ENCODE measurements at places on chromosomes 2 and 18. TPM values are rescaled to one million over a fixed set of nuclear protein-coding genes. Genes with fewer than 3 reads are reported as not detected.

- DNase-seq: no peak
These were observed 35.1 kb downstream of the SLC4A3 start for GRCh38 chr2:219662566-219662965.

DNA sequence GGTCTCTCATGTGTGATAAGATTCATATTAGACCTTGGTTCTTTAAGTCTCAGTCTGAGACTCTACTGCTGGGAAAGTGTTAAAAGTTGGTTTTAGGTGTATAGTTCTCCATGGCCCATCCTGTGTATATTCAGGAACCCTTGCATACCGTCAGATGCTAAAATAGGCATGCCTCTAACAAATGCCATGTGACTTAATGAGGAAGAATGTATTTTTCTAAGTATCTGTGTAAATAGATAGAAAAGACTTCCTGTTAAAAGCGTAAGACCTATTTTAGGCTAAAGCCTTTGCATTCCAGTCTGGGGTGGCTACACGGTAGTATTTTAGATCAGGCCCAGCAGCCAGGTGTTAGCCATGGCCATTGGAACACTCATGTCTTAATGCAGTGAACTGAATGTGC, 73.3 kb downstream of the RHBDD1 start:
- DNase-seq: no peak

The PTPRM gene
- total RNA-seq: 1.6 TPM

DNA sequence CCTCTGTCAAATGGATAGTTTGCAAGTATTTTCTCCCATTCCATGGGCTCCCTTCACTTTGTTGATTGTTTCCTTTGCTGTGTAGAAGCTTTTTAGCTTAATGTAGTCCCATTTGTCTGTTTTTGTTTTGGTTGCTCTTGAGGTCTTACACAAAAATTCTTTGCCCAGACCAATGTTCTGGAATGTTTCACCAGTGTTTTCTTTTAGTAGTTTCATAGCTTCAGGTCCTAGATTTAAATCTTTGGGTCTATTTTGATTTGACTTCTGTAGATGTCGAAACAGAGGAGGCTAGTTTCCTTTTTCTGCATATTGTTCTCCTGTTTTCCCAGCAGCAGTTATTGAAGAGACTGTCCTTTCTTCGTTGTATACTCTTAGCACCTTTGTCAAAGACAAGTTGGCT, 351.6 kb downstream of the PTPRM start:
- no peak for DNase-seq

The SERPINB3 gene
- not detected for total RNA-seq

- no peak for DNase-seq
These were observed 42.5 kb downstream of the KIAA2012 start for GRCh38 chr2:202115479-202115971.

DNA sequence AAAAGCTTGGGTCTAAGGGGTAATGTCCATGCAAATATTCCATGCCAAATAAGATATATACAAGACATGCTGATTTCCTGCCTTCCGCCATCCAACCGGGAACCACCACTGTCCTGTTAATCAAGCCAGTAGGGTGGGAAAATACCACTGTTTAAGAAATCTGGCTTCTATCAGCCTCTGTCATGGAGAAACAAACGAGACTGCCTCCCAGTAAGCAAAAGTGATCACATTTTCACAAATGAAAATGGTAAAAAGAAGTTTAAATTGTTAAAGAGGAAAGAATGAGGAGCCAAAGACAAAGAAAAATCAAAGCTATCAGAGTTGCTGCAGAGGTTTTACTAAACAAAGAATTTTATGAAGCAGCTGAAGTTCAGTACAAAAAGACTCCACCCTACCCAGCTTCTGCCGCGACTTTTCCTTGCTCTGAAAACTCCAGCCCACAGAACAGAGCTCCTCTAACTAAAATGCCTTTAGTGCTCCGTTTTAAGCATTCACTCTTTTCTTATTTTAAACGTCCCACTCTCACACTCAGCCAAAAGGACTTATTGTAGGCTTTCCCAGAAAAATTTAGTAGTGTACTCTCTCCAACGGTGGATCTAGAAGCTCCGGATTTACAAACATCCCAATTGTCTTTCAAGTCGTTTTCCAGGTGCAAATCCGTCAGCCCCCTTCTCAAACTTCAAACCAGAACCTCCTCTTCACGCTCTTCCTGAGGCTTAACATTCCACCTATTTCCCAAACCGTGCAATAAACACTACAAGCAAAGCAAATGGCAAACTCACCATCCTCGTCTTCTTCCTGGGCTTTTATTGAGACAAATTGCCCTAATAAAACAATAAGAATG, 613 bp downstream of the COL5A2 start:
- DNase-seq: no peak

The UGT1A5 gene
- not detected for total RNA-seq

GRCh38 chr18:9648431-9649163, 34.2 kb upstream of the PPP4R1 start:
- DNase-seq: no peak

The SLC38A11 gene
- total RNA-seq: 0.46 TPM

DNA sequence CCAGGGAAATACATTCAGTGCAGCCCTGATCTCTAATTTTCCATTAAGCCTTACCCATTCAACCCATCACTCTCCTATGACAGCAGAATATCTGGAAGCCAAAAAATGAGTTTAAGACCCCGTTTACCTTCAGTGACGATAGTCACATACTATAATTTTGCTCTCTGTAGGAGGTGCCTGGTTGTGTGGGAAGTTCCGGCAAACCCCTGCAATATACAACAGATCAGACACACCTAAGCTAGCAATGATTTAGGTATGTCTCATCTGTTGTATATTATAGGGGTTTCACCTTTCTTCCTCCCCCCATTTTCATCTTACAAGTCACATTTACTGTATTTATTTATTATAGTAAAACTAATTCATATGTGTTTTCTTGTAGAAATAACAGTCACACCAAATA, 101.7 kb downstream of the DOCK10 start:
- DNase-seq: no peak

DNA sequence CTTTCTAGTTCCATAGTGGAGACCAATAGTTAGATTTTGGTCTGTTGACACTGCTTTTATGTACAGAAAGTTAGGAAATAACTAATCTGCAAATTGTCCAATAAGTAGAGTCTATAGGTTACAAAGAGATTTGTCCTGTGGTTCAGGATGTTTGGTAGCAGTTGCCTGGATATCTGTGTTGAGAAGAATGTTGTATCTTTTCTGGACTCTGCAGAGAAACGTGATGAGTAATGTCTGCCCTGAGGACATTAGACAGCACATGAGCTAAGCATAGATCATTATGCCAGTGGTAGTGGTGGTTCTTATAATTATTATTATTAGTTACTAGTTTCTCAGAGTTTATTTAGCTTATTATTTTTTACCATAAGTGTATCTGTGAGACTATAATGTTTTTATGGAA, 65.8 kb downstream of the ANKRD62 start:
- no peak for DNase-seq

GRCh38 chr2:201138401-201138970, 22.5 kb downstream of the CFLAR start:
- DNase-seq: no peak

DNA sequence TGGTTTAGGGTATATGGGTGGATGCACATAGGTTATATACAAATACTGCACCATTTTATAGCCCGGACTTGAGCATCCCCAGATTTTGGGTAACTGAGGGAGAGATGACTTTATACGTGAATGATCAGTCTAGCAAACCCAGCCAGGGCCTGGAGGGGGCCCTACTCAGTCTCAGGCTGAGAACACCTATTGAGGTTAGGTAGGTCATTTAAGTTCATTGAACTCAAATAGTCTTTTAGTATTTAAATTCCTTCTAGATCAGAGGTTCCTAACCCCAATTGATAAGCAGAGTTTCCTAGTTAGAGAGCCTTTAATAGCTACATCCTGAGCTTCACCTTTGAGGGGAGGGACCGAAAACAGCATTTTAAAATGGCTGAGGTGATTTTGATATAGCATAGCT, 487.0 kb downstream of the DCC start:
- DNase-seq: no peak

DNA sequence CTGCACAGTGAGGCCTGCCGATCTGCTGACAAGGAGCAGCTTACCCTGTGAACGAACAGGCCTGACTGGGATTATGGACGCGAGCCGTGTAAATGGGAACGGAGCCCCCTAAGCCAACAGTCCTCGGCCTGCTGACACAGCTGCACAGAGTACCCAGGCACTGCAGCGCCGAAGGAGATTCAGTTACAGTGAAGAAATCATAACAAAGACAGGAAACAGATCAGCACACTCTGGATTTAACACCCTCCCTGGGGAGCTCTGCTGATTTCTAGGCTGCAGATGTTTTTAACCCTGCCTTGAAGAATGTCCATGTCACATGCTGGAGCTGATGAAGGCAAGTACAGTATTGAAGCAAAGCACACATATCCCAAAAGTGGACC, 43.4 kb downstream of the COLEC12 start:
- no peak for DNase-seq

The DCDC2C gene
- total RNA-seq: not detected

DNA sequence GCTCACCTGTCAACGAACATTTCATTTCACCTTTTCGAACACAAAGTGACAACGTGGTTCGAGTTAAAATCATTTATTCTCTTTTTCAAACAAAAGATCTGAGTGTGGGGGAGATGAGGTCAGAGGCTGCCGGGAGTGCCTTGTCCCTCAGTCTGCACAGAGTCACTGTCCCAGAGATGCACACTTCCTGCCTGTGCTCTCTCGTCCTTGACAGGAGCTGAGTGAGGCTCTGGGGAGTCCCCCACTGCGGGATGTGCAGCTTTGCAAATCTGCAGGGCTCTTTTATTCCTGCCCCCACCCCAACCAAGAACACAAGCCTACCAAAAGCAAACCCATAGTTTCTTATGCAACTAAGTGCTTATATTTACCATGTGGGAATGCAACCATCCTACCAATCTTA, 497.8 kb downstream of the EIPR1 start:
- DNase-seq: no peak

DNA sequence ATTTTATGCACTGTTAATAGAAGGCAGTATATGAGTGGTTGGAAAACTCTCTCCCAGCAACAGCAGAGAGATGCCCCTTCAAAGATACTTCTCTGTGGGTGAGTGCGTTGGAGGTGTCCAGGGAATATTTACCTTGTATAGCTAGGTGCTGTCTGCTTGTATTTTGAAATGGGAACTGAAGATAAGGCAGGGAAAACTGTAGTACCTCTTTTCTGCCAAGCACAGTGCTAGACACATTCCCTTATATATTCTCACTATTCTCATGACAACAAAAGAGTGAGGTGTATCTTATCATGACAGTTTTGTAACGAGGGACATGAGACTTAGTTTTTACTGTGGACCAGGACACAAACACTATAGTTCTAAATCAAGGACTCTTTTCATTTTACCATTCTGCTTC, 2.1 kb downstream of the TTC39C start:
- DNase-seq: no peak

DNA sequence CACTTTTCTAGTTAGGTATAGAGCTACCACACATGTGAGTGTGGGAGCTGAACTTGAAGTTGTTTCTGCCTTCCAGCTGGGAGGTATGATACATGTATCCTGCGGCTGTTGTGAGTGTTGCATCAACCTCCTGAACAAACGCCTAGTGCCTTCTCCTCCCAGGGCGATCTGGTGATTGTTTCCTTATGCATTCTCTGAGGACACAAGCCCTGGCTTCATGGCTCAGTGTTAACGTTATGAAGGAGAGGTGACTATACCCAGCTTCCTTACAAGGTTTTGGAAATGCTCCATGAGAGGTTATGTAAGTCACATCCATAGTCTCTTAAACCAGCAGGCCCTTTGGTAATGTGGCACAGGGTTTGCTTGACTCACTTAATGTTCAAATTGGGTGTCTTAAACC, 64.9 kb downstream of the SPRED2 start:
- peak; percentile 90 for DNase-seq

- DNase-seq: no peak
These were observed 34.4 kb upstream of the RPL37A start for GRCh38 chr2:216464104-216464720.

DNA sequence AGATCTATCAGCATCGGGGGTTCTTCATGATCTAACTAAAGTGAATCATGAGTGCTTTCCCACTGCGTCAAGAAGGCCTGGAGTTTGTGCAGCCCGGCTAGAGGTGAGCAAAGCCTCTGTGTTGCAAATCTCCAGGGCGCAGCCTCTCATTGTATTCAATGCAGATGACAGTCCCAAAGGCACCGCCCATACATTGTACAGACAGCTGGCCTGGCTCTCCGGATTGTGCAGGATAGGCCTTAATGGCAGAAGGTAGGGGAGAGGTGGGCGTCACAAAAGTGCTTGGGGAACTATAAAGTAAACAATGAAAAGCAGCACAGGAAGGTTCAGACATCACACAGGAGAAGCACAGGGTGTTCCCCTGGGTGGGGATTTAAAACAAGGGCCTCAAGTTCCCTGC, 907 bp upstream of the GYPC start:
- no peak for DNase-seq

DNA sequence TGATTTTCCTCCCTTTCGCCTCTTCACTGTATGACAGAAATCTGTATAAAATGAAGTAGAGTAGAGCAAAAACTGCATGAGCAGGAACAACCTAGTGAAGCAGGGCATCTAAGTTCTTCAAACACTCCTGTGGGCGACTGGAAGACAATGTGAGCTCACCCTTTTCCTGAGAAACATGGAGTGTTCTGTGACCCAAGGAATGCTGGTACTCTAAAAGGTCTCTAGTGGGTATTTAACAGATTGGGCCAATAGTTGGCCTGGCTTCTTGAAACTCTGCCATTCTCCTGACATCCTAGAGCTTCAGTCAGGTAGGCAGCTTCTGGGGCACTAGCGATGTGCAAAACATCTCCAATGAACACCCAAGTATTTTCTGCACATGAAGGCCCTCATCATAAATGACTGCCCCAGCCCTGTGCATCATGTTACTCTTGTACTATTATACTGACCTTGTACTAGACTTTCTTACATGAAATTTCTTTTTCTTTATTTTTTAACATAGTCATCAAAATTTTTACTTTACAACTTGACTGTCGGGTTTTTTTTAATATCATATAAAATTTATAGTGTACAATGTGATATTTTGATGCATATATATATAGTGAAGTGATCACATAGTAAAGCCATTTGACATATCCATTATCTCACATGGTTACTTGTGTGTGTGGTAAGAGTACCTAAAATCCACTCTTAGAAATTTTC, 294.6 kb upstream of the SESTD1 start:
- no peak for DNase-seq

GRCh38 chr2:1321321-1321720, 91.9 kb upstream of the TPO start:
- DNase-seq: no peak

DNA sequence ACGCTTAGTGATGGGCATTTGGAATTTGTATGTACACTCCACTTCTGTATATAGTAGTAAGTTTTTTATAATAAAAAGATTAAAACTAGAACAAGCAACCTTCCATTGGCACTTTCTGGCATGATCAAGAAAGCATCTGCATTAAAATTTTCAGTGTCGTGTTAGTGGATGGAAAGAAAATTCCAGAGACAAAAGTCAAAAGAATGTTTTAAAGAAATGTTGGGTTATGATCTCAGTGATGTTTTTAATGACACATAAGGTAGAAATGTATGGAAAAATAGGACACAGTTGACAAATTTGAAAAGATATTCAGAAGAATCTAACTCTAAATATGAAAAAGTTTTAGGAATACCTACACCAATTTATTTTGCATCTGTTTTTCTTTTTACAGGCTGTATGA, 126.1 kb upstream of the FAM117B start:
- DNase-seq: no peak
